Activated CD8-positive, alpha-beta T cell treated with anti-CD3 and anti-CD28 coated beads for 36 hours (primary cell): ENCODE measurements at places on chromosomes 3 and 15. TPM values are rescaled to one million over a fixed set of nuclear protein-coding genes. Genes with fewer than 3 reads are reported as not detected.

- no peak for DNase-seq
Observed at GRCh38 chr15:63330926-63331325, 50.7 kb downstream of the CA12 start.

- DNase-seq, result no peak
Observed at GRCh38 chr3:62999158-62999557, 123.9 kb upstream of the CADPS start.

DNA sequence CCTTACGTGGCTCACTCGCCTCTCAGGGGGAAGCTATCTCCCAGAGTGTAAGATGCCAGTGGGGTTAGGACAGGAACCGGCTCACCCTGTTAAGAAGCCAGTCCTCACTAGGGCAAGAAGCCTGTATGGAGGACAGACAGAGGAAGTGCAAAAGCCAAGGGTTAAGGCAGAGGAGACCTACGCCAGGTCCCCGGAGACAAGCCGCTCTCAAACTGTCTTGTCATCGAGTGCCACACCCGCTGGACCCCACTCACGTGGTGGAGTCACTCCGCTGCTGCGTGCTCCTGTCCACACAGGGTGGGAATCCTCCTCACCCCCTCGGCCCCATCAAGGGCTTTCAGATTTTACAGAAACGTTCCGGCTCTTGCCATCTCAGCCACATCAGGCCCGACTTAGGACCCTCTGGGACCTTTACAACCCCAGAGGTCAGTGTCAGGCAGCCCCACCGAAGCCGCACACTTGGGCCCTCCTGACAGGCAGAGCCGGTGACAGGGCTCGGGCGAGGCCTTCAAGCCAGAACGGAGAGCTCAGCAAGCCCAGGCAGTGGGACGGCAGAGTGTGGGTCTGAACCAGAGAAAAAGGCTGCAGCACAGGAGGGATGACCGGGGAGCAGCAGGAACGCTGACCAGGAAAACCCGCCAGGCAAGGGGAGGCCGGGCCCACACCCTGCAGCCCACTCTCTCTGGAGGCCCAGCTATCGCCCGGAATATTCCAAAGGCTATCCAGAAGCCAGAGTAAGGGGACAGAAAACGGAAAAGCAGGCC is 61.7 kb downstream of the XXYLT1 start:
- DNase-seq, result no peak

- DNase-seq, result no peak
Observed at GRCh38 chr3:25372167-25372566, 55.9 kb upstream of the RARB start.

CCDC54 gene
- total RNA-seq, result not detected
